Purkinje cell (primary cell): ENCODE measurements at places on chromosomes 12 and 14. TPM values are rescaled to one million over a fixed set of nuclear protein-coding genes. Genes with fewer than 3 reads are reported as not detected.

The C12orf43 gene
- 7.2 and 7.5 TPM in 2 replicates for polyA plus RNA-seq

The TAS2R7 gene
- 0.30 TPM in 1 of 2 replicates, not detected in the other for polyA plus RNA-seq

The STYK1 gene
- polyA plus RNA-seq = 0.50 TPM in 1 of 2 replicates, not detected in the other

The MFAP5 gene
- polyA plus RNA-seq = not detected in 2 replicates

The FITM1 gene
- polyA plus RNA-seq = not detected in 2 replicates

The ITGA7 gene
- 4.4 and 7.2 TPM in 2 replicates for polyA plus RNA-seq

The WDHD1 gene
- polyA plus RNA-seq = 3.3 and 3.8 TPM in 2 replicates

The KRT72 gene
- polyA plus RNA-seq = 2.1 and 5.0 TPM in 2 replicates

The ACRBP gene
- not detected in 2 replicates for polyA plus RNA-seq

The INHBC gene
- polyA plus RNA-seq = not detected in 2 replicates

The B3GNT4 gene
- 3.0 and 4.2 TPM in 2 replicates for polyA plus RNA-seq

The PACS2 gene
- 0.98 and 2.0 TPM in 2 replicates for polyA plus RNA-seq

The VRTN gene
- polyA plus RNA-seq = not detected in 2 replicates

The IFNG-AS1 gene
- not detected in 2 replicates for polyA plus RNA-seq

The PLXNC1 gene
- polyA plus RNA-seq = 2.1 and 3.8 TPM in 2 replicates

The CD163L1 gene
- 0.63 TPM in 1 of 2 replicates, not detected in the other for polyA plus RNA-seq

The SLC35F4 gene
- 55.3 and 77.6 TPM in 2 replicates for polyA plus RNA-seq

The CNTN1 gene
- 115 and 141 TPM in 2 replicates for polyA plus RNA-seq

The DHH gene
- 0.24 and 0.94 TPM in 2 replicates for polyA plus RNA-seq

The DEPDC4 gene
- 1.1 and 11.4 TPM in 2 replicates for polyA plus RNA-seq

The PPP2R3C gene
- polyA plus RNA-seq = 71.8 and 101 TPM in 2 replicates
